ENCODE measurements at places on chromosomes 11 and 22.

- DNase-seq, result no peak
Observed at GRCh38 chr22:41902932-41903421, 11.9 kb downstream of the SHISA8 start.

DNA sequence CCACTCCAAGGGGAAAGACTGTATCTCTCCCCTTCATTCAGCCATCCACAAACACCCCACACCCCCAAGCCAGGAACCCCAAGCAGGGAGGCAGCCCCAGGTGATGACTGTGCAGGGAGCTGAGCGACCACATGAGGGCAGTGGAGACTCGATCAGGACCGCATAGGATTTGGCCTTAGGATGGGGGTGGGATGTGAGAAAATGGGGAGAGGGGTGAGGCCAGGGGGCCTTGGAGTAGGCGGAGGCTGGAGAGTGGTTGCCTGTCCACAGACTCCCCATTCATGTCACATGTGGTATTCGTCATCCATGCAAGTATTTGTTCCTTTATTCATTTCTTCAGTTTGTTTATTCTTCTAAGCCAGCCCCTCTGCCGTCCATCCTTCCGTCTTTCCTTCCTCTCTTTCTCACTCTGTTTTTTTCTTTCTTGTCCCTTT lies 2.7 kb upstream of the RHOD start:
- DNase-seq, result no peak

GRCh38 chr22:44075670-44076069 lies 51.6 kb downstream of the PARVB start:
- no peak for DNase-seq

DNA sequence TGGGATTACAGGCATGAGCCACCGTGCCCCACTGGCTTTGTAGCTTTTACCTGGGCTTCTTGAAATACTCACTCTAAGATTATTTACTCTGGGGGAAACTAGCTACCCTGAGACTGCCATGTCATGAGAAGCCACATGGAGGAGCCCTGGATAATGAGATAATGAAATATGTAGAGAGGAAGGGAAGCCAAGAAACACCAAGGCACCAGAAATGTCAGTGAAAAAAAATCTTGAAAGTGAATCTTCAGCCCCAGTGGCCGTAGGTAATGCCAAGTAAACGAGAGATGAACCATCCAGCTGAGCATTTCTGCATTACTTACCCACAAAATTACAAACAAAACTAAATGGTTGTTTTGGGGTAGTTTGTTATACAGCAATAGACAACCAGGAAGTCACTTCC lies 125.6 kb downstream of the APIP start:
- DNase-seq, result no peak

DNA sequence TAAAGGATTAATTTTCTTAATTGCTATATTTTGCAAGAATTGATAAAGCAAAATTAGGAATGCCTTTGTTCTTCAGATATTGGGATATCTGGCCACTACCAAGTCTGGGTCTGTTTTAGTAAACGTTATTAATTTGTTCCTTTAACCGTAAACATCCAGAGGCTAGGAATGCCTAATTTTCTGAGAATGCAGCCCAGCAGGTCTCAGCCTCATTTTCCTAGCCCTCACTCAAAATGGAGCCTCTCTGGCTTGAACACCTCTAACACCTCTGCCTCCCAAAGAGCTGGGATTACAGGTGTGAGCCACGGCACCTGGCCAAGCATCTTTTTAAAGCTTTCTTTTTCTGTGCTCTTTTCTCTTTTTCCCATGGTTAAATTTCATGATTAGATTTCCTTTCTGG lies 18.4 kb downstream of the TMEM135 start:
- DNase-seq, result no peak

- DNase-seq, result no peak
Observed at GRCh38 chr22:22836635-22837034, 51.0 kb upstream of the IGLL5 start.

- no peak for DNase-seq
Observed at GRCh38 chr11:45468267-45468856, 182.2 kb upstream of the SYT13 start.

DNA sequence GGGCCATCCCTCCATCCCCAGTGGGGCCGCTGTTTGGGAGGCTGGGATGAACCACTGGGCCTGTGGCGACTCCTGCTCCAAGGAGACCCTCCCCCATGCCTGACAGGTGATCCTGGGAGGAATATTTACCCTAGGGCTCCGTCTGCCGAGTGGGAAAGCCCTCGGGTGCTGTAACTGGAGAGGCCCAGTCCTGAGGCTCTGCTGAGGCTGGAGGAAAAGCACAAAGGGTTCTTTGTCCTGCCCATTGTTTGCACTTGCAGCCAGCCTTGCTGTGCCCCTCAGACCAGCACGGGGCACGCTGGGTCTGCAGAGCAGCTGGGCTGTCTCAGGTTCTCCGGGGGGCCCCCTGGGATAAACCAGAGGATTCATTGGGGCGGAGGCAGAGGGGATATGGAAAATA lies 321.1 kb downstream of the MN1 start:
- DNase-seq, result no peak

DNA sequence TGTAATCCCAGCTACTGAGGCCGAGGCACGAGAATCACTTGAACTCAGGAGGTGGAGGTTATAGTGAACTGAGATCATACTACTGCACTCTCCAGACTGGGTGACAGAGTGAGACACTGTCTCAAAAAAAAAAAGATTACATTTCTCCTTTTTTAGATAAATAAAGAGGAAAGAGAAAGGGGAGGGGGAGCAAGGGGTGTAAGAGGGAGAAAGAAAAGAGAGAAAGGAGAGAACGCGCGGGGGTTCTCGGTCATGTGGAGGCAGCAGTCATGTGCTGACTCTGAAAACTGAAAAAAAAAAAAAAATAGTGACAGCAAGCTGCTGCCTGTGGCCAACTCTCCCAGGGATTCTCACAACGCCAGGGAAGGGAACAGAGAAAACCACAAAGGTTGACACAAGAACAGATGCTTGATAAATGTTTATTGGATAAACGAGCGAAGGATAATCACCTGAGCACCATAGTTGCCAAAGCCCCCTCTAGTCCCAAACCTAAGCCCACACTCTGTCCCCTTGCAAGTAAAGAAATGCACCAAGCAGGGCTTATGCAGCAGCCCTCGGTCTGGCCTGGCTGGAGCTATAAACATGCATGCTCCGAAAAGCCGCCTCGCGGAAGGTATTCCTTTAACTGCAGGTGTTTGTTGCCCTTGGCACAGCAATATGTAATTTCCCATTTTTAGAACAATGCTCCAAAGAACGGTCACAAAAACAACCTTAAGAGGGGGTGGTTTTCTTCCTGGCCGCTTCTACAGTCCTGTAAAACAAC lies 14.5 kb downstream of the SCGB1A1 start:
- no peak for DNase-seq

- DNase-seq, result no peak
Observed at GRCh38 chr11:44034639-44035038, 13.1 kb upstream of the ACCSL start.

DNA sequence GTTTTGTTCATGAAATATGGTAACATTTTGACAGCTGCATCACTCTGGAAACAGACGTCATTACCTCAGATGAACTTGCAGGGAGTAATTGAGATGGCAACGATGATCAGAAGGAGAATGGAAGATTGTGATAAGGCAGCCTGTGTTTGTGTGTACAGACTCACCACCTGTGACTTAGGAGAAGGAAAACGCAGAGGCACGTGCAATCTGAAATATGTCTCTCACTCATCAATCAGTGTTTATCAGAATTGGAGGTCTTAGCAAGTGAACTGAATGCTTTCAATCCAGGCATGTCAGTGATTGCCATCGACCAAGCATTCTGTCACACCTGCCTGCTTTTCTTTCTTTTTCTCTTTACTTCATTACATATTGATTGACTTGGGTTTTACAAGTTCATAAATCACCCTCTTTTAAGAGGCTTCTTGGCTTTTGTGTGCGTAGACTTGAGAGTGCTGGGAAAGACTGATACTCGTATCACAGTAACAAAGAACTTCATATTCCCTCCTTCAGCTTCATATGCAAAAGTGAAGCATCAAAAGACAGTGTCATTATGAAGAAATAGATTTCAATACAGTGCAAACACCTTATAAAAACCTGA lies 24.6 kb downstream of the FAT3 start:
- DNase-seq, result no peak

DNA sequence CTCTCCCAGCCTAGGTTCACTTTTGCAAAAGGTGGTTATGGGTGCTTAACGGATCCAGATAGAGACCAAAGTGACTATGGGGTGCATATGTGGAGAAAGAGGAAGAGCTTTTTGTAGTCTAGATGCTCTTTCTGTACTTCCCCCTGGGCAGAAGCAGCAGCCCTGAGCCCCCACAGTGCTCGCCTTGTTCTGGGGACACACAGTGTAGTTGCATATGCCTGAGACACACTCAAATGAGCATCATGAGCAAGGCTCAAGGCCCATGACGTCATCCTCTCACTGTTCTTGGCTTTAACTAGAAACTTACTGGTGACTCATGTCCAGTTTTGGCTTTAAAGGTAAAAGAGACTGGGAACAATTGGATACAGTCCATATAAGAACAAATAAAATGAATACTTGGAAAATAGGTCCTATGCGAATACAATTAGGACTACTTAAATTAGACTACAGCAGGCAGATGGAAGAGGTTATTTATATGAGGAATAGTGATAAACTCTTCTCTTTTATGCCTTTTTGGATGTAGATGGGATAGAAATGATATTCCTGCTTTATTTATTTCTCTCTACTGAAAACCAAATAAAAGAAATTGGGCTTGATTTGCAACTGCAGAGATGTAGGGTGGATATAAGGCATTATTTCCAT lies 20.1 kb upstream of the PEX26 start:
- no peak for DNase-seq

DNA sequence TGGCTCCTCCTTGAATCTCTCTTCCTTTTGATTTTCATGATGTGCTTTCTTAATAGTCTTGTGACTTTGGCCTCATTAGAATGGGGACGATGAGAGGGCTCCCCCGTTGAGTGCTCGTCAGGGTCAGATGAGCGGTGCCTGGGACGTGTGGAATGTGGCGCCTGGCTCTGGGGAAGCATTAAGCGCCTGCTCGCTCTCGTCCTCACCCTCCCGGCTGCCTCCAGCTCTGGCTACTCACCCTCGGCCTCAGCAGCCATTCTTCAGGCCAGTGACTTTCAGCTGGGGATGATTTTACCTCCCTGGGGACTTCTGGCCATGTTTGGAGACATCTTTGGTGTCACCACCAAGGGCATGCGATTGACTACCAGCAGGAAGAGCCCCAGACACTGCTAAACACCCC lies 69.7 kb downstream of the RPS6KA4 start:
- no peak for DNase-seq

- DNase-seq, result no peak
Observed at GRCh38 chr11:113974741-113975470, at the start of gene HTR3A. Gene HTR3A (plus strand): TSS chr11:113975108. CDS start chr11:113975326, 218 bp downstream.

- DNase-seq, result no peak
Observed at GRCh38 chr11:109991835-109992234, 101.4 kb upstream of the ZC3H12C start.

DNA sequence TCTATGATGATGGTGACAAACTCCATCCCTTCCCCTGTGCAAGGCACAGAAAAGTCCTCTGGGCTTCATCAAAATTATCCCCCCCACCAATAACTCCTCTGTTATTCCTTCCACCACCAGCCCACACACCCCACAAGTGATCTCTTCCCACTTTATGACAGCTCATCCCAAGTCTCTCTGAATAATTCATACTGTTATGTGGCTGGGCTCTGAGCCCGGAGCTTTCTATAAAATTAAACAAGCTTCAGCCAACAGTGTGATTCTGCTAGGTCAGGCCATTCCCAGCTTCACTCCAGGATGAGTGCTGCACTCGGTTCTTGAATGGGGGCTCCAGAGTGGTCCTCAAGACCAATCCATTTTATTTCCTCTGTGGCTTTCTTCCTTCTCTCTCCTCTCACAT lies 83.0 kb downstream of the INSC start:
- DNase-seq, result no peak

GRCh38 chr11:119130662-119131061 lies 9.3 kb downstream of the HINFP start:
- no peak for DNase-seq

- DNase-seq, result no peak
Observed at GRCh38 chr22:46312056-46312455, 15.4 kb downstream of the GTSE1 start.

DNA sequence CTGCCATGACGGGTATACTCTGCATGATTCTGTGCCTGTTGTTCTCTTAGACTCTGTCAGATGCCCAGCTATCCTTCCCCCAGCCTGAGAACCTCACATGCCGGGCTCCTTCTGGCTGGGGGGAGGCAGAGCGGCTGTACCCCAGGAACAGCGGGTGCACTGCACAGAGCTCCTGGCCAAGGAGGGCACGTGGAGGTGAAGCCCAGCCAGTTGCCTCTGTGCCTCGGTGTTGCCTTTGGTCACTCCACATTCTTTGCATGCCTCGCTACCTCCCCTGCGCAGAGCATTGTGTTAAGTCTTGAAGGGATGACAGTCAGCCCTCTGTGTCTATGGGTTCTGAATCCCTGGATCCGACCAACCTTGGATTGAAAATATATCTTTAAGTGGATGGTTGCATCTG lies 77.7 kb downstream of the FEZ1 start:
- DNase-seq, result no peak

DNA sequence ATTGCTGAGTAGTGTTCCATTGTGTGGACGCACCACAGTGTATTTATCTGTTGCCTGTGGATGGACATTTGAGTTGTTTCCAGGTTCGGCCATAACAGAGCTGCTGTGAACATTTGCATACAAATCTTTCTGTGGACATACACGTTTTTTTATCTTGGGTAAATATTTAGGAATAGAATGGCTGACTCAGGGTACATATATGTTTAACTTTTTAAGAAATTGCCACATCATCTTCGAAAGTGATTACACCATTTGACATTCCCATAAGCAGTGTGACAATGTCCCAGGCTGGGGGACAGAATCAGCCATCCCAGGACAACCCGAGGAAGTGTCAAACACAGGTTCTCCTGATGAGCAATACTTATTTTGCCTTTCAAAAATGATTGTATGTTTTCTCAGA lies 87.9 kb downstream of the OSBP2 start:
- DNase-seq, result no peak

- DNase-seq, result no peak
Observed at GRCh38 chr11:16805938-16806337, 67.5 kb downstream of the C11orf58 start.

GRCh38 chr11:86184728-86185380 lies 59.7 kb upstream of the EED start:
- DNase-seq, result no peak

DNA sequence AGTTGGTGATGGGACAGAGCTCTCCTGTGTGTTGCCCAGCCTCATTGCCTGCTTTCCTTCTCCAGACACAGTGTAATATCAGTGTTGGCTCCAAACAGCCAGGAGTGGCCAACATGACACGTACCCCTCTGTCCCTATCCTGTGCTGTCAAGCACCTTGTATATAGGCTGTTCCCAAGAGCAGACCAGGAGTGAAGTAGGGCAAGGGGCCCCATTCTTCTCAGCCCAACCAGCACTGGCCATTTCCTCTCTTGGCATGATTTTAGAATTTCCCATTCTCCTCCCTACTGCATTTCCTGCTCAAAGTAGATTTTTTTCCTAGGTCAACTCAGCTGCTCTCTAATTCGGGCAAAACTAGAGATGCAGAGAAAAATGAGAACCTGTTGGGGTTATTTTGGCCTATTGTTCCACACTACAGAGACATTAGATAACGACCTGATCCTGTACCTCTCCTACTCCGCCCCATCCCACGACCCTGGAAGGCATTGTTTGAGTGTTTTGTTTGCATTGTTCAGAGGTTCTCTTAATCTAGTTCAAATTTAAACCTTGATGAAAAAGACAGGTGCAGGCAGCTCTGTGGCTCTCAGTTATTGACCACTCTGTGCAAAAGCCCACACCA lies 95.6 kb downstream of the RASSF10 start:
- DNase-seq, result no peak

- DNase-seq, result no peak
Observed at GRCh38 chr11:6566704-6567370, 36.6 kb downstream of the RRP8 start.

Data from activated naive CD4-positive, alpha-beta T cell (primary cell).